ENCODE measurements at places on chromosomes 7 and 10.
A peak's percentile ranks its signal among the peaks of the same experiment; 100 is the strongest.

GRCh38 chr7:150464962-150465361 is 14.5 kb downstream of the GIMAP8 start:
- DNase-seq: no peak

- no peak for DNase-seq
Measured at GRCh38 chr7:25031007-25031406, 51.0 kb upstream of the OSBPL3 start.

- DNase-seq: no peak
Measured at GRCh38 chr7:116526897-116527296, 2.1 kb downstream of the CAV1 start.

GRCh38 chr7:1428941-1429501 is 30.2 kb downstream of the MICALL2 start:
- no peak for DNase-seq

DNA sequence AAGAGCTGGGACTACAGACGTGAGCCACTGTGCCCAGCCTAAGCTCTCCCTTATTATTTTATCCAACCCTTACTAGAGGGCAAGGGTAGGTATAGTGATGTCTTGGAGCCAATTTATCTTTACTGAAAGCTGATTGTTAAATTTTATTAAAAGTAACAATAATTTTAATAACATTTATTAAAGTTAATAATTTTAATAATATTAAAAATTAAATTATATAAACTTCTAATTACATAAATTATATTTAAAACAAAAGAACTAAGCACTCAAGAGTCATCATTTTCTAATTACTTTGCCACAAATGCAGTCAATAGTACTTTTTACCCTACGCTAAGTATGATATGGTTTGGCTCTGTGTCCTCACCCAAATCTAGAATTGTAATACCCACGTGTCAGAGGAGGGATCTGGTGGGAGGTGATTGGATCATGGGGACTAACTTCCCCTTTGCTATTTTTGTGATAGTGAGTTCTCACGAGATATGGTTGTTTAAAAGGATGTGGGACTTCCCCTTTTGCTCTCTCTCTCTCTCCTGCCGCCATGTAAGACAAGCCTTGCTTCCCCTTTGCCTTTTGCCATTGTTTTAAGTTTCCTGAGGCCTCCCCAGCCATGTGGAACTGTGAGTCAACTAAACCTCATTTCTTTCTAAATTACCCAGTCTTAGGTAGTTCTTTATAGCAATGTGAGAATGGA is 58.4 kb upstream of the ETV1 start:
- no peak for DNase-seq

DNA sequence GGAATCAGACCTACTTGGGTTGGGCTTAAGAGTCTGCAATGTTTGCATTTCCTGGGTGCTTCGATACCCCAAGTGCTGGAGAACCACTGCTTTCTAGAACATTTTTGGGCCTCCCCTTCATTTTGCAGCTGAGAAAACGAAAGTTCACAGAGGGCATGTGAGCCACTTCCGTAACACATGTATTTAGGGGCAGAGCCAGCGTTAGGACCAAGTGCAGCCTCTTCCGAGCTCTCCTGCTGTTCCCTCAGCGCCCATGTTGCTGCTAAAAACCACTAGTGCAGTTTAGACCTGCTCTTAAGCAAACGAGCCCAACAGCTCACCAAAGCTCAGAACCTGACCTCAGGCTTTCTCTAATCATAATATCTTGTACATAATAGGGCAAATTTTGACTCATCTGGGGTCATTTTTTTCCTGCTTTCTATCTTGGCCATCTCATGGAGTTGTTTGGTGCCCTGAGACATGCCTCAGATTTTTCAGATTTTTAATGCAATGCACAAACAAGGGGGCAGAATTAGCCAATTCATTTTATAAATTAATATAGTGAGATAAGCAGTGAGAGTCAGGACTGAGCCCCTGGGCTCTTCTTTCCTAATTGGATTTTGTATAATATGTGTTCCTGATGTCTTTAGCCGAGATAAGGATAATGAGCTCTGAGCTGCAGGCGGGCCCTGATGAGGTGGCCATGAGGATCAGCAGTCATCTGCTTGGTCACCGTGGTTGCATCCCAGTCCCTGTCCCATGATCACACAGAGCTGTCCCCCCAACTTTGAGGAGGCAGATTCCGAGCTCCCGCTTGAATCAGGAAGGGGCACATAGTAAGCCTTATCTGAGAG is 12.9 kb downstream of the BAG3 start:
- DNase-seq: no peak

DNA sequence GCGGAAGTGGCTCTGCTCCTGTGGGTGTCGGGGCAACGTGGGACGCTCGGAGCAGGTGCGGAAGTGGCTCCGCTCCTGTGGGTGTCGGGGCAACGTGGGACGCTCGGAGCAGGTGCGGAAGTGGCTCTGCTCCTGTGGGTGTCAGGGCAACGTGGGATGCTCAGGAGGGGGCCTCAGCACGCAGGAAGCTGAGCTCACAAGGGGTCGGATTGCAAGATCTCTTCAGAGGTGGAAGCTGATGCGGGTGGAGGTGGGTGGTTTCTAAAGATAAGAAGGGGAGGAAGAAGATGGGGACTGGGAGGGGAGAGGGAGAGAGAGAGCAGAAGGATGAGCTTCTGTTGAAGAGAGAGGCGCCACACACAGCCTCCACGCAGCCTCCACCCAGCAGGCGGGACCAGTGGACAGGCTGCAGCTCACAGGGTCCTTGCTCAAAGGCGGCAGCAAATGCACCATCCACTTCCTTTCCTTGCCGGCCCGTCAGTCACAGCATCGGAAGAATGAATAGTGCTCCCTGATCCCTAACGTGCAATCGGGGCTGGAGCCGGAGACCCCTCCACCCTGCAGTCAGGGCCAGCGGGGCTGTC is 78.7 kb downstream of the PTPRN2 start:
- no peak for DNase-seq

DNA sequence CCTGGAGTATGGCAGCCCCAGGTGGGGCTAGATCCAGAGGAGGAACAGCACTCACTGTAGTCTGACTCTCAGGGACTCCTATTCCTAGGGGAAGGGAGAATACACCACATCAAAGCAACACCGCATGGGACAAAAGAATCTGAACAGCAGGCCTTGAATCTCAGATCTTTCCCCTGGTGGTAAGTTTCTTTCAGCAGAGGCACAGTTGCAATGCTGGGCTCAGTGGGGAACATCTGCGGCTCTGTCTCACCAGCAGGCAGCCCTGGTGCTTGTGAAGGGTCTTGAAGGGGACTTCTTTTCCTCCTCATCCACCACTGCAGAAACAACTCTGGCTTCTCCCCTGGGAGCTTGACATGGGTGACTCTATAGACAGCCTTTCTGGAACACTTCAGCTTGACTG is 111.2 kb upstream of the ARHGAP21 start:
- no peak for DNase-seq

GRCh38 chr10:128151031-128151430 is 24.8 kb upstream of the MKI67 start:
- DNase-seq: no peak

GRCh38 chr7:21731977-21732376 is 189.1 kb downstream of the DNAH11 start:
- DNase-seq: no peak

DNA sequence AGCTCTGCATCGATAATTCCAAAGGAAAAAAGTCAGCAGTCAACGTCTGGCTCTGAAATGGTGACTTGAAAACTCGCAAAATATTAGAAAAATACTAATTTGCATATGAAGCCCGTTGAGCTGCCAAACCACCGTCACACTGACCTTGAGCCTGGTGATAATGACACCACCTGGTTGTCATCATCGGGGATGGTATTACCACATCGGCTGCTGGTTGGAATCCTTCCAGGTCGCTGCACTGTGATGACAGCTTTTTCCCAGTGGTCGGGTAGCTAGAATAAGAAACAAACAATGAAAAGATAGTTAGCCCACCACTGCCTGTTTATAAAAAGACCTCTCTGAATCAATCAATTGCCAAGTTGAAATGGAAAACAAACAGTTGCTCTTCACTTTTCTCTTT is 41.6 kb downstream of the LAMB1 start:
- no peak for DNase-seq

GRCh38 chr7:80785961-80786536 is 132.8 kb downstream of the SEMA3C start:
- no peak for DNase-seq

GRCh38 chr7:65441010-65441409 is 67.4 kb downstream of the ZNF92 start:
- DNase-seq: no peak

- peak; percentile 60 for DNase-seq
Measured at GRCh38 chr10:28722065-28722803, 44.9 kb downstream of the BAMBI start.

GRCh38 chr7:74380720-74381119 is 73.0 kb upstream of the GTF2IRD1 start:
- no peak for DNase-seq

GRCh38 chr7:39667341-39667923 is 44.1 kb downstream of the RALA start:
- DNase-seq: no peak

- DNase-seq: no peak
Measured at GRCh38 chr7:127021857-127022256, 230.9 kb downstream of the GRM8 start.

DNA sequence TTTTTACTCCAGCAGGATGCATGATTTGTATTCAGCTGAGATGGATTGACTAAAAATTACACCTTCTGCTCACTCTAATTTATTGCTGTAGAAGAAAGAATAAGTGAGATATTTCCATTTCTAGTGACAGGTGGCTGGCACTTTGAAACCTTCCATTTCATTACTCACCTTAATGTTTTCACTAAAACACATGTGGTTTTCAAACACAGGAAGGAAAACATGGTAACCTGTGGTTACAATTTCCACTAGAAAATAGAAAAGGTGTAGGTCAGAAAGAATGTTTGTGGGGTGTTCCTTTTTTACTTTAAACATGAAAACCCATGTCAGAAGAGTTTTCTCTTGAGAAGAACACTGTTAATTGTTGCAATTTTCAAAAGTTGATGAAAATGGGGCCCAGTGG is 12.0 kb upstream of the PRKCQ start:
- no peak for DNase-seq

DNA sequence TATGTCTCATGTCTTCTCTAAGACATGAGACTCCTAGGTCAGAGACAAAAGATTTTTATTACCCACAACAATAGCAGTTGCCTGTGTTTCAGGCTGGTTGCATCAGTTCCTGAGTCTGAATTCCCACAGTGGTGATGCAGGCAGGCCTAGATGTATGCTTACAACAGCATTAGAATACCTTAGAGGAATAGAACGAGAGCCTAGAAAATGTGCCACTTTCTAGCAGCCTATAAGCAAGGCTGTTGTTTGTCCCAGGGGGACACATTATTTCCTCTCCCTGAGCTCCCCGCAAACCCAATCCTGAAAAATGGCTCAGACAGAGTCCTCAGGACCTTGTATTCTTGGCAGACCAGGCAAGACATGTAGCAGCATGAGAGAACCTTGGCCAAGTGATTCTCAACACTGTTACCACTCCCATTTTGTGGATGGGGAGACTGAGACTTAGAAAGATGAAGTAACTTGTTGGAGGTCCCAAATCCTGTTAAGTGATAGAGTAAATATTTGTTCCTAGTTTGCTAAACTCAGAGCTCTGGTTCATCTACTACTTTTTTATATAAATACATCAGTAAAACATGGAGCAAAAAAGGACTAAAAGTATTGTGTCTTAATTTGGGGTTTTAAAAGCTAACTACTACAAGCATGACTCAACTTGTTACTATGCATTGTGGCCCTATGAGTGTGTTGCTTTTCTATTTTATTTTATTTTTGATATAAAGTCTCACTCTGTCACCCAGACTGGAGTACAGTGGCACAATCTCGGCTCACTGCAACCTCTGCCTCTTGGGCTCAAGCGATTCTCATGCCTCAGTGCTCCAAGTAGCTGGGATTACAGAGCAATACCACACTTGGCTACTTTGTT is 14.2 kb downstream of the VTI1A start:
- no peak for DNase-seq

DNA sequence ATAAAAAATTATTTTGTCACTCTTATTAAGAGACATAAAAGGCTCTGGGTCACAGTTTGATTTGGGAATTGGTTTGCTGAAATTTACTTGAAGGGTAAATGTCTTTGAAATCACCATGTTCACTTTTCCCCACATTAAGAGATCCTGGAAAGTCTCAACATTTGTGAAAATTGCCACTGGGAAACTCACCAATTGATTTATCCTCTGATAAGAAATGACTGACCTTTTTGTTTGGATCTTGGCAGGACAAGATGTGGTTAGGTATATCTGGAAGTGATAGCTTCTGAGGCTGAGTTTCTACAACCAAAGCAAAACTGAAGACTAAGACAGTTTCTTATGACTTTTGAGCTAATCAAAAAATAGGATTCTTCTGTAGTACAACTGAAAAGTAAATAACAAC is 107.1 kb upstream of the TMEM106B start:
- no peak for DNase-seq

DNA sequence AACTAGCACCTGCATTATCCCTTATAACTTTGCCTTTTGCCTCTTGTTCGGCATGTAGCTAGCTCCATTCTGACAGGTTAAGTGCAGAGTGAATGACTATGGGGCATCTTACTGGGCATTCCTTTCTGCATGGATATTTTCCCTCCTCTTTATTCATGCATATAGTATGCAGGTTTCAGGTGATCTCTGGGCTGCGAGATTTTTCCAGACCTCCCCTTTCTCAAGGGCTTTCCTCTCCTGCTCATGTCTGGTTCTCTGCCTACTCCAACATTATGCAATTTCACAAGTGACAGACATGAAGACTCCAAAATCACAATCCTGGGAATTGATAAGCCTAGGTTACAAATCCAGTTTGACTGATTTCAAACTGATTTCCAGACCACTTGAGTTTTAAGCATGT is 503.8 kb downstream of the NXPH1 start:
- no peak for DNase-seq

GRCh38 chr10:69757206-69757552 is 44.5 kb upstream of the COL13A1 start:
- no peak for DNase-seq

DNA sequence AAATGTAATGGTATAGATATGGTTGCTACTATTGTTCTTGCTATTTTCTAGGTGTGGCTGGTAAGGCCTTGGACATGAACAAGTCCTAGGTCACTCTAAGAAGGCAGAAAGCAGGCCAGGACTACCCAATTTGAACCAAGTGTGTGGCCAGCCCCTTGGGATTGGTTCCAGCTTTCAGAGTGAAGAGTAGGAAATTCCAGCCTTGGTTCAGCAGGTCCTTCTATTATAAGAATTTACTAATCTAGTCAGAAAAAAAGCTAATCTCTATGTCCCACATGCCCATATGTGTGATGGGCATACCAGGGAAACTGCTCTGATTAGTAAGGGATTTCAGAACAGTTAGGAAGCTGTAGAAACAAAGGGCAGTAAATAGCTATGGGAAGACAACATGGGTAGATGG is 7.8 kb upstream of the TARP start:
- no peak for DNase-seq

Measured in dorsolateral prefrontal cortex (tissue), 122 donors.